Inflammatory macrophage treated with lipopolysaccharide for 1 hour (primary cell): ENCODE measurements at places on chromosomes 1 and 21.

DNA sequence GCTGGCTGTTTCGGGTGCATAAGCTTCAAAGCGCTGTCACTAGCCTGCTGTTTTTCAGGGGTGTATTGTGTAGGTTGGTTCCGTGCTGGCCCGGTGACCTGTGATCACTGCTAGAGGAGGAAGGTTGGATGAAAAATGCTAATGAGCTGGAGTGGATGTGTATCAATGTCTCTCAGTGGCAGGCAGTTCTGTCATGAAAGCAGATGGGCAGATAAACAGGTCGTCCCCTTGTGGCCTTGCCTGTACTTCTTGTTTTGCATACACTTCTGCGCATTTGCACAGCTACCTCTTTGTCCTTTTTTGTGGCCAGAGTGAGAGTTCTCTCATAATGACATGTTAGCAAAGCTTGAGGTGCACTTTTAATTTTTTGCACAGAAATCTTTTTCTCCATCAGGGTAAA, 2.9 kb downstream of the SELENON start:
- DNase-seq = no peak

DNA sequence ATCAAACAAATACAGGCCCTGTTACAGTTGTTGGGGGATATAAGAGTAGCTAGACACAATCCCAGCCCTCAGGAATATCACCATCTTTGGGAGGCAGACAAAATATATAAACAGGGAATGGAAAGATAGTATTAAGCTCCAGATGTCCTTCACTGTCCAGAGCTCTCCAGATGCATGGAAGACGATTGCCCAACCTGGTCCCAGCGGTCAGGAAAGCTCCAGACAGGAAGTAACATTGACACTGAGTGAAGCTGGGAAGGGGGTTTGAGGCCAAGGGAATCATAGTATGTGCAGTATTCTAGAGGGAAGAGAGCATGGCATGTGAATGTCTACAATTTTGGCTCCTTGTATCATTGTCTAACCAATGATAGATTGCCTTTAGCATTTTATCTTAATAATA, 173.9 kb upstream of the HOOK1 start:
- no peak for DNase-seq

DNA sequence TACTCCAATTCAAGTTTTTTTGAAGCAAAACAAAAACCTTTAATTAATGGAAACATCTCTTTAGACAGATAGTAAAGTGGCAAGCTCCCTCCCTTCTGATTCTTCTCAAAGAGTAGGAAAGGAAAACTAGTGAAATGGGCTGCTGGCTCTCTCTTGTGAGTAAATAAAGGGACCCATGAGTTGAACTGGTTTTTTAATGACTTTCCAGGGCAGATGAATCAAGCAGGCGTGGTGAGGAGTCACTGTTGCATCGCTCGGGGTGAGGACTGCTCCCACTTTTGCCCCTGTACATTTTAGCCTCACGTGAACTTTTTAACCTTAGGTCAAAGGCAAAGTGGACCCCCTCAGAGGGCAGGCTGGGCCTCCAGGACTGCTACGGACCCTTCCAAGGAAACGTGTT, 64.8 kb downstream of the ABCA4 start:
- no peak for DNase-seq

GRCh38 chr1:234592240-234592639, 17.7 kb downstream of the IRF2BP2 start:
- no peak for DNase-seq

- no peak for DNase-seq
Measured at GRCh38 chr1:21277180-21277579, 13.1 kb downstream of the ECE1 start.

DNA sequence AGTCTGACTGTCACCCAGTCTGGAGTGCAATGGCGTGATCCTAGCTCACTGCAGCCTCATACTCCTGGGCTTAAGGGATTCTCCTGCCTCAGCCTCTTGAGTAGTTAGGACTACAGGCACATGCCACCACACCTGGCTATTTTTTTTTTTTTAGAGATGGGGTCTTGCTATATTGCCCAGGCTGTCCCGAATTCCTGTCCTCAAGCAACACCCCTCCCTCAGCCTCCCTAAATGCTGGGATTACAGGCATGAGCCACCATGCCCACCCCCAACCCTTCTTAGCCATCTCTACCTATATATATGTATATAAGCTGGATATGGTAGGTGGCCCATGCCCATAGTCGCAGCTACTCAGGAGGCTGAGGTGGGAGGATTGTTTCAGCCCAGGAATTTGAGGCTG, 13.4 kb upstream of the SLC25A44 start:
- DNase-seq = no peak

DNA sequence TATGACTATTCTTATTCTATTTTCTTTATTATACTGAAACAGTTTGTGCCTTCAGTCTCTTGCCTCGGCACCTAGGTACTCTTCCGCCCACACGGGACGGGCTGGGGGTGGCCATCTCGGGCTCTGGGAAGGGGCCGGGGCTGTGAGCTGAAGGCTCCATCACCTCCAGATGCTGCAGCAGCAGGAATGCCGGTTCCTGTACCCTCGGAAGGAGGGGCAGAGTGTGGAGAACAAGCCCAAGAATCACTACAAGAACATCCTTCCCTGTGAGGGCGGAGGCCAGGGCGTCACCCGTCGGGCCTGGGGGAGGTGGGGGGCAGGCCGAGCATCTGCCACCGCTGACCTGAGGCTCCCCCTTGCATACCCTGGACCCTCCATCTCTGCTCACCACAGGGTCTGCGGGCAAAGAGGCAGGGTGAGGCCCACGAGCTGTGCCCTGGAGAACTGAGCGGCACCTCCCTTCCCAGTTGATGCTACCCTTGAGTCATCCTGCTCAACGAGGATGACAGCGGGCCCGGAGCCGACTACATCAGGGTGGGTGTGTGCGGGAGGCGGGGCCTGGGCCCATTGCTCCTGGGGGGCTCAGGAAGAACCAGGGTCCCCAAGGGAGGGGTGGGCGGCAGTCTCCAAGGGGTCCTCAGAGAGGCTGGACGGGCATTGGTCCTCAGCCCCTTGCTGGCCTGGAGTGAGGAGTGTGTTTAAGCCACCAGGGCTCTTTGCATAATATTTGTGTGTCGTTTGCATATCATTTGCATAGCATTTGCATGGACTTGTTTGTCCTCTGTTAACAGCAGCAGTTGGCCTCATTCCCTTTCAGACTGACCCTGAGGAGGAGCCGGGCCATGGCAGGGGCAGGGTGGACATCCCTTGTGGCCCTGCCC, 7.5 kb downstream of the RNF223 start:
- no peak for DNase-seq

- peak; percentile 19 for DNase-seq
Measured at GRCh38 chr1:225923381-225923691, 714 bp downstream of the PYCR2 start.

- no peak for DNase-seq
Measured at GRCh38 chr1:154403261-154403943, 1.7 kb upstream of the IL6R start.

- DNase-seq = no peak
Measured at GRCh38 chr1:201508809-201509208, 1.9 kb upstream of the CSRP1 start.

- DNase-seq = peak; percentile 72
Measured at GRCh38 chr1:211816586-211816985, 14.0 kb downstream of the LPGAT1 start.

GRCh38 chr1:37094302-37094701, 60.0 kb upstream of the GRIK3 start:
- no peak for DNase-seq

DNA sequence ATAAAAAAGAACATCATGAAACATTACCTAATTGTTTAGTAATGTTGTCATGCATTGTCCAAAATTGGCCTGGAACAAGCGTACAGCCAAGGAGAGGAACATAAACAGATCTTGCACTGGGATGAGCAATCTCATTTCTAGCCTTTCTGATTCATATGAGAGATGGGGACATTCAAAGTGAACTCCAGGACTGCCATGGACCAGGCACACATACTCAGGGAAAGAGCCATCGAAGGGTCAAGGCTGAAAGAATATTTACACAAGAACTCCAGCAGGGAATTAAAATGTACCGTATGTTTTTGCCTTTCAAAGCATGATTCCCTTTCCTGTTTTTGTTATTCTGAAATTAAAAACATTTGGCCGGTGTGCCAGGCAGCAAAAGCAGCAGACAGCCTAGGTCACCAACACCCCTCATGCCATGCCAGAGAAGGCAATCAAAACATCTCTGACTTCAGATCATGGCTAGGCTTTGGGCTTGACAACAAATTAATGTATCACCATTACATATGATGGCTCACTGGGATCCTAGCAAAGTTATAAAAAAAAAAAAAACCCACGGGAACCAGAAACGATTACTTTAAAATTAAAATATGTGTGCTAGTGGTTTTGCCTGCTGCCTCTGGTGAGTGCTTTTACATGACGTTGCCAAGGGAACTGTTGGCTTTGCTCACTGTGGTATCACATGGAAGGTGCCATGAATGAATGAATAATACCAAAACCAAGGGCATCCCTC, 159.8 kb downstream of the TGFBR3 start:
- DNase-seq = no peak

DNA sequence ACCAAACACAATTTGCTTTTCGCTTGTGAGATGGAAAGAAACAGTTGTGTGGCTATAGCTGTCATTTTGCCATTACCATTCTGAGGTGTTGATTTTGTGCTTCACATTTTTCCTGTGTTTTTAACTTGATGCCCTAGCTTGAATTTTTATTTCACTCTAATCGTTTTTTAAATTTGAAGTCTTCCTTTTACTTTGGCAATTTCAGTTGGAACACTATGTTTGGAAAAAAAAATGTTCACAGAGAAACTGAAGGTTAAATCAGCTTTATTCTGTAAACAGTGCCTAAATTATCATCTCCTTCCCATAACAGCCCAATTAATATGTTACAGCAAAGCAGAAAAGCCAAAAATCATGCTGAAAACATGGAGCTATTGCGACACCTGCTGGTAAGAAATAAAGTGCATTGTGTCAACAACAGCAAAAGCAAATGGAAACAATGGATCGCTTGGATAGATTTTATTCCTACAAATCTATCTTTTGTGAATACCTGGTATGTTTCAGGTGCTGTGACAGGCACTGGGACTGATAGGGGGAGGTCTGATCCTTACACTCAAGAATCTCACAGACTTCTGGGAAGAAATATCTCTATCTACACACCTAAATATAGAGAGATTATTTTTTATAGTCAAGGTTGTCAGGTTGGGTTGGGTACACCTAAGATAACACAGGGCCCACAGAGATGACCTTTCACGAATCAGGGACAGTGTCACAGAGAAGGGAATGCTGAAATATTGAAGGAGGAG, 16.2 kb upstream of the ERICH3 start:
- peak; percentile 18 for DNase-seq

GRCh38 chr1:39154553-39155421, 49.7 kb upstream of the MACF1 start:
- DNase-seq = peak; percentile 76

DNA sequence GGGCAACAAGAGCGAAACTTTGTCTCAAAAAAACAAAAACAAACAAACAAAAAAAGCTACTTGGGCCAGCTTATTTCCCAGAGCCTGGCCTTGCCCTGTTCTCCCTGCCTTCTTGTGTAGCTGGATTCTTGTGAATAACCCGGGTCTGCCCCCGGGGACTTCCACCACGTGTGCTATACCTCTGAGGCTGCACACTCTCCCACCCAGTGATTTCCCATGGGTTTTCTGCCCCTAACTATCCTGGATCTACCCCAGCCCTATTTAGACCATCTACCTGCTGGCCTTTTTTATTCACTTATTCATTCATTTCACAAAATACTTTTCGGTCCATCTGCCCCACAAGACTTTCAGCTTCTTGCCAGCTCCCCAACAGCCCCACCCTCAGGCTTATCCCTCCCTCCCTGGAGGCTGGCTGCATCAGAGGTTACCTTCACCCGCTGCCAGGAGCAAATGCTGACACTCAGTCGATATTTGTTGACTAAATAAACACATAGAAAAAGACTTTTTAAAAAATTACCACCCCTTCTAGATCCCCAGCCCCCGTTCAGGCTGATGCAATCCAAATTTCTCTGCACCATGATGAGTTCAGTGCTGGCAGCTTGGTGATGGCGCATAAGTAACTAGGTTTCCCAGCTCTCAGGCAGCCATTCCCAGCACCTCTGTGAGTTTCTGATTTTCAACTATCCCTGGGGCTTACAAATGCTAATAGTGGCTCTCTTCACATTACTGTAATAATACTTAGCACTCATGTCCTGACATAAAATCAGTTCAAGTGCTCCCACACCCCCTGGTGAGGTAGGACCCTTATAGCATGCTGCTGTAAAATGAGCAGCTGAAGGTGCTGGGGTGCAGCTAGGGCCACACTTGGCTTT, 30.7 kb upstream of the TARBP1 start:
- DNase-seq = no peak

- DNase-seq = no peak
Measured at GRCh38 chr1:4500441-4500840, 154.0 kb upstream of the AJAP1 start.
